ENCODE measurements at places on chromosomes 4 and X. TPM values are rescaled to one million over a fixed set of nuclear protein-coding genes. Genes with fewer than 3 reads are reported as not detected.

- H3K36me3 ChIP-seq, result no peaks in the 10 kb centered on the region
- no peaks in the 10 kb centered on the region for H3K27me3 ChIP-seq
- H3K27ac ChIP-seq, result no peak overlapping the region
Observed at GRCh38 chr4:7252510-7253340, 60.4 kb downstream of the SORCS2 start.

DNA sequence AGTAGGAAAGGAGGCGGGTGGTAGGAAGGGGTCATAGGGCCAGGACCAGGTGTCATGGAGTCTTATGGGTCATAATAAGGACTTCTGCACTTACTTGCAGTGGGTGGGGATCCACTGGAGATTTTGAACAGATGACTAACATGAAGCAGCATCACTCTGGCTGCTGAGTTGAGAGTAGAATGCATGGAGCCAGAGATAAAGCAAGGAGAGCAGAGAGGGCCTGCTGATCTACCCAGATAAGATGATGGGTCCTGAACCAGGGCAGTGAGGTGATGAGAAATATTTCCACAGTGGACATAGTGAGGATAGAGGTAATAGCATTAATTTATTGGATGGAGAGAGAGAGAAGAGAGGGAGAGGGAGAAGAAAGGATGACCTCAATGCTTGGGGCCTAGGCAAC lies 48.0 kb downstream of the HCCS start:
- H3K27ac ChIP-seq, result no peak overlapping the region
- DNase-seq, result no peak
- no peaks in the 10 kb centered on the region for H3K36me3 ChIP-seq
- no peak overlapping the region for H3K4me3 ChIP-seq
- H3K4me1 ChIP-seq, result no peaks in the 10 kb centered on the region

DNA sequence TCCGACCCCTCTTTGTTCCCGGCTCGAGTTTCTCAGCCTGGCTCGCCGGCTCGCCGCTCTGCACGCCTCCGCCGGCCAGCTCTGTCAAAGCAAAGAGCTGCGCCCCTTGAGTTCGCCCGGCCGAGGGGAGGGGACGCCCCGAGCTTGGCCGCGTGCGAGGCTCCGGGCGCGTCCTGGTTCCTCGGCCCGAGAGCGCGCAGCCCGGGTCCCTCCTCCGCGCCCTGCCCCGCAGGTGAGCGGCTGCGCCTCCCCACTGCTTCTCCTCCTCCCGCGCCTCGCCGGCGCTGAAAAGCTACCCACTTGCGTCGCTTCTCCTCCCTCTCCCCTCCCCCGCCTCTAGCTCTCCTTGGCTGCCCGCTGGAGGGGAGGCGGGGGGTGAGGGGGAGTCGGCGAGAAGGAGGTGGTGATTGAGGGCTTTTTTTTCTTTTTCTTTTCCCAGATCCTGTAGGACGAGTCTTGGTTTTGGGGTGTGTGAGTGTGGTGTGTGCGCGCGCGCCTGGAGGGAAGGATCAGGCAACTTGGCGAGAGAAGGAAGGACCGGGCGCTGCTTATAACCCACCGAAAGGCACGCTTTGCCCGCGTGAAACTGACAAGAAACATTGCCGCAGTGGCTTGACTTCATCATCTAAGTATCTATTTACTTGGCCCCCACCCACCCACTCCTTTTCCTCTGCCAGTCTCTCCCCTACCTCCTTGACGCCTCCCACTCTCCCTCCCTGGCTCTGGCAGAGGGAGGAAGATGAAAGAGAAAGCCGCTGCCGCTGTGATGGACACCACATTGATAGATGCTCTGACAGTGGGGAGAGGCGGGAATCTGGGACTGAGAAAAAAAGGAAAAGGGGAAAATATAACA lies at the start of gene LEF1:
LEF1 (minus strand) TSS at position 262 of the 853 bp plus-strand sequence. CDS start 1,165 bp downstream, outside the sequence.
- H3K4me1 ChIP-seq, result peaks cover 51% of the 10 kb centered on the region
- H3K27me3 ChIP-seq, result peaks cover 85% of the 10 kb centered on the region
- peak within 1 kb of the TSS; percentile 75 for H3K4me3 ChIP-seq
- H3K36me3 ChIP-seq, result no peaks in the 10 kb centered on the region

- no peak overlapping the region for H3K27ac ChIP-seq
- H3K27me3 ChIP-seq, result no peaks in the 10 kb centered on the region
- DNase-seq, result no peak
Observed at GRCh38 chr4:37463033-37463856, 218.7 kb downstream of the NWD2 start.

DNA sequence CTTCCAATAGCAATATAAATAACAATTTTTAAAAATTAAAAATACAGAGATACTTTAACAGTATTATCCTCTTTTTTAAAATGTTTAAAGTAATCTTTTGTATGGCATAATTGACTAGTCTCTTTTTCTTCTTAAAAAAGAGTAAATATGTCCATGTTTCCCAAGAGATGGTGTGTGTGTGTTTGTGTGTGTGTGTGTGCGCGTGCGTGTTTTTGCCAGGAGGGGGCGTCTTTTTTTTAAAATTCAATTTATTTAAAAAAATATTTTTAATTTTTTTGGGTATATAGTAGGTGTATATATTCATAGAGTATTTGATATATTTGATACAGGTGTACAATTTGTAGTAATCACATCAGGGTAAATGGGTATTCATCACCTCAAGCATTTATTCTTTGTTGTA lies 1073.7 kb downstream of the PCDH7 start:
- no peaks in the 10 kb centered on the region for H3K27me3 ChIP-seq
- no peak for DNase-seq
- no peaks in the 10 kb centered on the region for H3K4me1 ChIP-seq
- H3K36me3 ChIP-seq, result no peaks in the 10 kb centered on the region
- no peak overlapping the region for H3K27ac ChIP-seq

DNA sequence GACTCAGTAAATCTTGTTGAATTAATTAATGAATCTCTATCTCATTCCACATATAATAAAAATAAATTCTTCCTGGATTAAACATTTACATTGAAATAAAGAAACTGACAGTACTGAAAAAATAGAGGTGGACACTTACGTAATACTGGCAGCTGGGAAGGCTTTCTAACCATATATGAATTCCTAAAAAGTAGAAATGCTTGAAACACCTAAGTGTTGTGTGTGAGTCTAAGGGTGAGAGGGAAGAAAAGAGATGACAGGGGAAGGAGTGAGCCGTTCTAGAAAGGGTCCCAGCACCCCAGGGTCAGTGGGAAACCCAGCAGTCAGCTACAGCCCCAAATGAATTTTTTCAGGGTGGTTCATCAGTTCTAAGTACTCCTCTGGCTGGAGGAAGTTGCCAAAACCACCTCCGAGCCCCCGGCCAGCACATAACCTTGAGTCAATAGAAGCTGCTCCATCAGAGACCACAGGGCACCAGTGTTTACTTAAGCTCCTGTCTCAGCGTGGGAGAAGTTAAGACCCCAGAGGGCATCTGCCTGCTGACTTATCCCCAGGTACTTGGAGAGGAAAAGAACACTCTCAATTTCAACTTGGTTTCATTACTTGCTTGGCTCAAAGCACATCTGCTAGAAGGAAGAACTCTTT lies 18.3 kb downstream of the GAB3 start:
- H3K4me1 ChIP-seq, result peaks cover 28% of the 10 kb centered on the region
- H3K27ac ChIP-seq, result no peak overlapping the region
- no peaks in the 10 kb centered on the region for H3K27me3 ChIP-seq
- DNase-seq, result no peak
- H3K36me3 ChIP-seq, result no peaks in the 10 kb centered on the region
- no peak overlapping the region for H3K4me3 ChIP-seq

GRCh38 chr4:145069361-145069760 lies 28.6 kb downstream of the ANAPC10 start:
- no peak overlapping the region for H3K4me3 ChIP-seq
- H3K27me3 ChIP-seq, result no peaks in the 10 kb centered on the region
- no peak for DNase-seq
- no peak overlapping the region for H3K27ac ChIP-seq
- no peaks in the 10 kb centered on the region for H3K4me1 ChIP-seq
- H3K36me3 ChIP-seq, result peaks cover 8% of the 10 kb centered on the region

DNA sequence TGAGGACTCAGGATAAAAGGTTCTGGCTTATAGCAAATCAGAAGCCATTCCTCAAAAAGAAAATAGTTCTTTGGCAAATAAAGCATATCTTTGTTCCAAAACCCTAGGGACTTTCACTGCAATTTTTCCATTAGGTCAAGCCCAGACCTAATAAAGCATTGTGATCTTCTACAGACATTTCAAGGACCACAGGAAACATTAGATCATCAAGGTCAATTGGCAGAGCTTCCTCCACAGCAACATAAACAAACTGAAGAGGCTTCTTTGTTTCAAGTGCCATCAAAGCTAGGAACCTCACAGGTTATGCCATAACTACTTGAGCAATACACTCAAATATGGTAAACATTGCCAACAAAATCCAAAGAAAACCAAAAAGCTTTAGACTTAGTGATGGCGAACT lies 144.9 kb downstream of the ANXA5 start:
- no peaks in the 10 kb centered on the region for H3K4me1 ChIP-seq
- no peaks in the 10 kb centered on the region for H3K36me3 ChIP-seq
- peak; percentile 43 for DNase-seq
- no peaks in the 10 kb centered on the region for H3K27me3 ChIP-seq

GRCh38 chrX:154366666-154367055 lies 7.8 kb downstream of the FLNA start:
- no peaks in the 10 kb centered on the region for H3K27me3 ChIP-seq
- no peak for DNase-seq
- no peak overlapping the region for H3K4me3 ChIP-seq

DNA sequence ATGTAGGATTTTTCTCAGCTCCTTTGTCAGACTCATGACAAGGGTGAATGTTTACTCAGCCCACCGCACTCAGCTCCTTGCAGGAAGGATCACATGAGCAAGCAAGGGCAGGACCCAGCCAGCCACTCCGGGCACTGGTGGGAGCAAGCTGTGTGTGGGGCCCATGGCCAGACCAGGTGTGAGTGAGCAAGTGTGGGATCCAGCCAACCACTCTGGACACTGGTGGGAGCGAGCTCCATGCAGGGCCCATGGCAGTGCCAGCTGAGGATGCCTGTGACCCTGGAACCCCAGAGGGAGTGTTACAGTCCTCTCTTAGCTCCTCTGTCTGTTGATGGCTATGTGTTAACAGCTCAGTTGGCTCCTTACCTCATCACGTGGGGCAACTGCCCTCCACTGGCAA lies 2750.6 kb downstream of the PCDH7 start:
- no peak for DNase-seq
- H3K36me3 ChIP-seq, result no peaks in the 10 kb centered on the region
- H3K27me3 ChIP-seq, result no peaks in the 10 kb centered on the region
- no peak overlapping the region for H3K27ac ChIP-seq
- no peaks in the 10 kb centered on the region for H3K4me1 ChIP-seq

DNA sequence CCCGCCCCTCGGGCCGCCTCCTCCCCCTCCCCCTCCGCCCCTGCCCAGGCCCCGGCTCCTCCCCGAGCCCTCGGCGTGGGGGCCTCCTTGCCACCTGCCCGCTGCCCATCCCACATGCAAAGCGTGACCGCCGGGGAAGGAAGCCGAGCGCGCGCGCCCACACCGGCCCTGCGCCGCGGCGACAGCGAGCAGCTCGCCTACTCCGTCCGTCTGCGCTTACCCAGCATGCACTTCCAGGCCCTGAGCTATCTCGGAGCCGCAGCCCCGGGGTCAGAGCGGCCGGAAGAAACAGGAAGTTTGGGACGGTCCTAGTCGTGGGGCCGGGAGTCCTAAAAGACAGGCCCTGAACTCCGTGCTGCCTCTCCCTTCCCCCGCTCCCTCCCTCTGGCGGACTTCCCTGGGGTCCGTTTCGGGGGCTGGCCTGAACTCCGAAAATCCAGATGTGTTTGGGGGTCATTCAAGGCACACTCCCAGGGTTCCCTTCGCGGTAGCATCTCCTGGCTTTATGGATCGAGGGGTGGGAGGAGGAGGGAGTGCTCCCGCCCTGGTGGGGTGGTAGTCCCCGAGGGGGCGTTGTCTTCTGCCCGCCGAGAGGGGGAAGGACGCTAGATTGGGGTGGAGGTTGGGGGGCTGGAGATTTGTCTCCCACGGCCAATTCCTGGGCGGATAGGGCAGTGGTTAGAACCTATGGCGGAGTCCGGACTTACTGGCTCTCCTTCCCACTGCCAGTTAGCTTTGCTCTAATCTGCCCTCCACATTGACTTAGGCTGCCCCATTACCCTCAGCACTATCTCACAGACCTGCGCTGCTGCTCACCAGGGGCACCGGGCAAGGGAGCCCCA lies 25.0 kb upstream of the BCORL1 start:
- H3K27me3 ChIP-seq, result peaks cover 4% of the 10 kb centered on the region
- peak overlapping the region; percentile 44 for H3K4me3 ChIP-seq
- peaks cover 25% of the 10 kb centered on the region for H3K4me1 ChIP-seq

- no peak overlapping the region for H3K27ac ChIP-seq
- H3K27me3 ChIP-seq, result no peaks in the 10 kb centered on the region
- no peak overlapping the region for H3K4me3 ChIP-seq
Observed at GRCh38 chrX:132887569-132887968, 70.9 kb downstream of the HS6ST2 start.

- H3K4me3 ChIP-seq, result no peak overlapping the region
- H3K36me3 ChIP-seq, result no peaks in the 10 kb centered on the region
- H3K27ac ChIP-seq, result no peak overlapping the region
- DNase-seq, result no peak
- no peaks in the 10 kb centered on the region for H3K27me3 ChIP-seq
Observed at GRCh38 chr4:171857302-171858012, 44.3 kb downstream of the GALNTL6 start.

DNA sequence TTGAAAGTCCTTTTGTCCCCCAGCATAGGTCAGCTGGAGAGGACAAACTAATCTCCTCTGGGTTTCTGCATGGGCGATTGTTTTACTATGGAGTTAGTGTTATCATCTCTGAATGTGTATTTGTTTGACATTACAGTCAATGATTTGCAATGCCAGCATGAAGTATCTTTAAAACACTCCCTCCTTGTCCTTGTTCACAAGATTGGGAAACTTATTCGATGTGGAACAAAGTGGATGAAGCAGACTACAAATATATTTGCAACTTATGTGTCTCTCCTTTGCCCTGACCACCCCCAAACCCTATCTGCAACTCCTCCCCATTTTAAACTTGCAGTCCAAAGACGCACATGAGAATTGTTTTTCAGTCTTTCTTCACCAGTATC lies 1.5 kb upstream of the PITX2 start:
- H3K36me3 ChIP-seq, result no peaks in the 10 kb centered on the region
- DNase-seq, result no peak
- no peak overlapping the region for H3K4me3 ChIP-seq
- H3K27me3 ChIP-seq, result peaks cover 99% of the 10 kb centered on the region

DNA sequence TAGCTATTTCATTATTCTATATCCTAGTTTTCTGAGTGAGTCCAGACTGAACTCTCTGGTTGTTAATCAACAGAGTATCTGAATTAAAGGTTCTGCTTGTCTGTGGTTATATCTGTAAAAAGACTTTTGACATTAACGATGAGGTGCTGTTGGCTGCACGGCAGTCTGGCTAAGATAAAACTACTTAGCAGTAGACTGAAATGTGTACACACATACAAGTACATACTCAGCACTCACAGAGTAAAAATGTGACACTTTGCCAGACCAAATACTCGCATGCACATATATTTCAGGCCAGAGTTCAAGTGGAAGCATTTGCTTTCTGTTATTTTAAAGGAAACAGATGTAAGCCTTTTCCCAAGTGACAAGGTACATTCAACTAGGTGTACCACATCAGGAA lies 80.5 kb downstream of the PRDM5 start:
- H3K4me3 ChIP-seq, result no peak overlapping the region
- H3K36me3 ChIP-seq, result peaks cover 6% of the 10 kb centered on the region
- peaks cover 5% of the 10 kb centered on the region for H3K4me1 ChIP-seq
- no peaks in the 10 kb centered on the region for H3K27me3 ChIP-seq

The TLR3 gene
- total RNA-seq, result 2.6 TPM

The NSUN7 gene
- 10.4 TPM for total RNA-seq

The PPP2R2C gene
- 1.4 TPM for total RNA-seq

The ESX1 gene
- not detected for total RNA-seq

The GAGE1 gene
- total RNA-seq, result not detected

The NKX3-2 gene
- not detected for total RNA-seq
